ENCODE measurements at places on chromosomes 2 and 18.
A peak's percentile ranks its signal among the peaks of the same experiment; 100 is the strongest.

GRCh38 chr2:200159829-200160781 lies 146.4 kb upstream of the SPATS2L start:
- DNase-seq: no peak

GRCh38 chr2:121809607-121810006 lies 54.2 kb downstream of the TSN start:
- DNase-seq: no peak

- DNase-seq: no peak
Measured at GRCh38 chr2:206512999-206513398, 69.7 kb downstream of the ADAM23 start.

DNA sequence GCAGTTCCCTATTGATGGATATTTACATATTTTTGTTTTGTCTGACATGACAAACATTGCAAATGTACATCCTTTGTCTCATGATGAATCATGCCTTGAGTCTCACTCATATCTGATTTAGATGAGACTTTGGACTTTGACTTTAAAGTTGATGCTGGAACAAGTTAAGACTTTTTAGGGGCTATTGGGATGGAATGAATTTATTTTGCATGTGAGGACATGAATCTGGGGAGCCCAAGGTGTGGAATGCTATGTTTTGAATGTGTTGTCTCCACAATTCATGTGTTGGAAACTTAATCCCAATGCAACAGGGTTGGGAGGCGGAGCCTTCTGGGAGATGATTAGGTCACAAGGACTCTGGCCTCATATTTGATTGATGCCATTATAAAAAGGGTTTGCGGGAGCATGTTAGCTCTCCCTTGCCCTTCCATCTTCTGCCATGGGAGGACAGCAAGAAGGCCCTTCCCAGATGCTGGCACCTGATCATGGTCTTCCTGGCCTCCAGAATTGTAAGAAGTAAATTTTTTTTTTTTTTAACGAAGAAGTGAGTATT lies 29.1 kb upstream of the INO80D start:
- DNase-seq: no peak

DNA sequence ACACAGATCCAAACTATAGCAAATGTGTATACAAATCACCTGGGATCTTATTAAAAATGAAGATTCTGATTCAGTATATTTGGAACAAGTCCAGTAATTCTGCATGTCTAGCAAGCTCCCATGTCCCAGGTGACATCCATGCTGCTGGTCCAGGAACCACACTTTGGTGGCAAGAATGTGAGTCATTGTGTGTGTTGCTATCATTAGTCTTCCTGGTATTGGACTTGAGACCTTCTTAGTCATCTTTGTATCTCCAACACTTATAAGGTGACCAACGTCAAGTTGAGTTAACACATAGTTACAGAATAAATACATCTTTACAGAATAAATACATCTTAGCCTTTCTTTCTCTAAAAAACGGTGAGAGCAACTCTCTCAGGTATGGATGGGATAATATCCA lies 107.9 kb upstream of the NDUFV2 start:
- no peak for DNase-seq

DNA sequence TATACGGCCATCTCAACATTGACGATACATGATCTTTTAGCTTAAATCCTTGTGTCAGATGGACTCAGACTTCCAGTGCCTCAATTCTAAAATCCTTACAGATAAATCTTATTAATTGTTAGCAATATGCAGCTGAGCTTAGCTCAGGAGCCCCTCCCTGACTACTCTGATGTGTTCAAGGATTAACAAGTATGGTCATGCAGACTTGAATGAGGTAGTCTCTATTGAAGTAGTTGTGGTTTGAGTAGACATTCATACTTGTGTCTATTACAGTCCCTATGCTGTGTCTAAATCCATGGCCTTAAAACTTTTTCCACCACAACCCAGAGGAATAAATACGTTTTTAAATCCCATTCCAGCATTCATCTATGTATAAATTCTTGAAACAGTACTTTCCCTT lies 119.5 kb downstream of the NUP35 start:
- no peak for DNase-seq

DNA sequence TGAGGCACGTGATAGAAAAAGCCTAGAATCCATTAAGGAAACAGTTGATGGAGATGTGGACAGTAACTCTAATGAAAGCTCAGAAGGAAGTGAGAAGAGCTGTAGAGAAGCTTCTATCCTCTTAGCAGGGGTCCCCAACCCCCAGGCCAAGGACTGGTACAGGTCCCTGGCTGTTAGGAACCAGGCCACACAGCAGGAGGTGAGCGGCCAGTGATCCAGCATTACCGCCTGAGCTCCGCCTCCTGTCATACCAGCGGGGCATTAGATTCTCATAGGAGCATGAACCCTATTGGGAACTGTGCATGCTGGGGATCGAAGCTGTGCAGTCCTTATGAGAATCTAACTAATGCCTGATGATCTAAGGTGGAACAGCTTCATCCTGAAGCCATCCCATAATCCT lies 8.7 kb upstream of the IMP4 start:
- DNase-seq: no peak

DNA sequence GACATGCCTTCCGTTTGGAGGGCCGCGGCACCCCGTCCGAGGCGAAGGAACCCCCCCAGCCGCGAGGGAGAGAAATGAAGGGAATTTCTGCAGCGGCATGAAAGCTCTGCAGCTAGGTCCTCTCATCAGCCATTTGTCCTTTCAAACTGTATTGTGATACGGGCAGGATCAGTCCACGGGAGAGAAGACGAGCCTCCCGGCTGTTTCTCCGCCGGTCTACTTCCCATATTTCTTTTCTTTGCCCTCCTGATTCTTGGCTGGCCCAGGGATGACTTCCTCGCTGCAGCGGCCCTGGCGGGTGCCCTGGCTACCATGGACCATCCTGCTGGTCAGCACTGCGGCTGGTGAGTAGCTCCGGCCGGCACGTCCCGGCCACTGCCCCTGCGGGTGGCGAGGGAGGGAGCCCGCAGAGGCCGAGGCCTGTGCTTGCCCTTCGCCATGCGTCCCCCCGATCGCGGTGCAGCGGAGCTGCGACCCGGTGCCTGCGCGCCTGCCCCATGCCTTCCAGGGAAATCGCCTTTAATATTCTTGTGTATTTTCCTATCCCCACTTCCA lies 1.2 kb downstream of the BMPR2 start:
- no peak for DNase-seq

DNA sequence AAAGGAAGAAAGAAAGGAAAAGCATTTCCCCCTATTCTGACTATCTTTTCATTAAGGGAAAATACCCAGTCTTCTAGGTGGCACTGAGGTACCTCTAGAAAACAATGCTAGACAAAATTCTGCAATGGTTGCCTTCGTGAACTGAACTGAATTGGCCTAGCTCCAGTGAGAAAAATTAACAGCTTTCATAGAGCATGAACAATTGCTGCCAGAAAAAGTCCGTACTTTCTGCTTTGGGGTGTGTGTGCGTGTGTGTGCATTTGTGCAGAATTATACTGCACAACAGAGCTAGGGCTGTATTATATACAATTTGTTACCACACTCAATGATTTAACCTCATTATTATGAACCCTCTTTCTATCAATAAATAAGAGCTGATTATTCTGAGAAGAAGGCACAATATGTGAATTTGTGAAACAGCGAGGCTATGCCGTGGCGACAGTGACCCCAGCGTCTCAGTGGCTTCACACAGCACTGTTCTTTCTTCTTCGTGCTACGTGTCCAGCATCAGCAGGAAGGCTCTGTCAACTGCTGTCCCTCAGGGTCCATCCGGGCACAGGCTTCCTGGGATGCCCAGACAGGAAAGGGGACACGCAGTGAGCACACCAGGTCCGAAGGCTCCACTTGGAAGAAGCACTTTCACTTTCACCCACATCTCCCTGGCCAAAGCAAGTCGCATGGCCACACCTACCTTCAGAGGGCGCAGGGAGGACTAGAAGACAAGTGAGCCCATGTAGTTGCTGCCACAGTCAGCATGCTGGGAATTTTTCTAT lies 47.5 kb downstream of the PTGR3 start:
- no peak for DNase-seq

DNA sequence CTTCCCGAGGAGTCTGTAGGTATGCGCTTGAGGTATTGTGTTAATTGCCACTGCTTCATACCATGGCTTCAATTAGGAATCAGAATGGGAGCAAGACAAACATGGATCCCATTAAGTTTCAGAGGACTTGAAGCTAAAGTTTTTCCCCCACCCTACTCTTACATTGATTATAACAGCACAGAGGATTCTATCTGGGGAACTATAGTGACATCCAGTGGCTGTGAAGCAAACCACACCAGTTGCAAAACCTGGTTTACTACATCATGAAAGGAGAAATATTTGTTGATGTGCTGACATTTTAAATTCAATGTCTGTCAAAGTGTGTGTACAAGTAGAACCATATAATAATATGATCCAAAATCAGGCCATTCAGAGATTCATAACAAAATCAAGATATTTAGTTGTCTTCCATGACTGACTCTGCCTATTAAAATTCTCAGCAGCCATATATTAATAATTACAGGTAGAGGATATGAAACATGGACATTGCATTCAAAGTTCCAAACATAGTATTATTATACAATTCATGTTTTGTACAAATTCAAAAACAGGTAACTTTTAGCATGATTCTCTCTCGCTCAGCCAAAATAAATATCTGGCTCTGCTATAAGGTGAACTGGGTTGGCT lies 82.9 kb downstream of the GRB14 start:
- peak; percentile 17 for DNase-seq

DNA sequence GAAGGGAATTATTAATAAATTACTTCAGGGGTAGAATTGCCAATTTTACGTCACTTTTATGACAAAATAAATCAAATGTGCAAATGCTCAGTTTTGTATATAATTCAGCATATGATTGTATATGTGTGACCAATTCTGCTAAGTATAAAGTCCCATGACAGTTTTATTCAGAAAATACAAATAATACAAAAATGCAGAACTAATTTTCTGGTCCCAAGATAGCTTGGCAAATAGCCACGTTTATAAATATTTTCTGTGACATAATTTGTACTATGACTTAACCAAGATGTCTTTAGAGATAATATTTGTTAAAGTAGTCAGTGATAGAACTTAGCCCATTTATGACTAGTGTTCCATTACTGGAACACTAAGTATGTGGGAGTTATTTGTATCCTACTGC lies 24.2 kb upstream of the CAB39 start:
- DNase-seq: no peak

DNA sequence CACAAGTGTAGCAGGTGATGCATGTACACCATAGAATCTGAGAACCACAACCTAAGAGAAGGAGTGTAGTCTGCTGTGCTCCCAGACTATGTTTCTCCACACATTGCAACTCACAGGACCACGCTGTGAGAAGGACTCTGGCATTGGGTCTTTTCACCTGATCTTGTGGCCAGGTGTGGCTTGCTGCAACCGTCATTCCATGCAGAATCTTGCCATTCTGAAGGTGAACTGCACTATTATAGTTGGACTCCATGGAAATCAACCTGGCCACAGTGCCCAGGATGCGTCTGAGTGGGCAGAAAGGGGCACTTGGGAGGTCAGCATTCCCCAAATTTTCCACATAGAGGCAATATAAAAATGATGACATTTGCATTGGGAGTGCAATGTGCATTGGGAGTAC lies 122.2 kb downstream of the CAPN13 start:
- DNase-seq: no peak

GRCh38 chr2:119233326-119234020 lies 9.8 kb downstream of the STEAP3 start:
- no peak for DNase-seq
